ENCODE measurements at places on chromosomes 5 and 9. TPM values are rescaled to one million over a fixed set of nuclear protein-coding genes. Genes with fewer than 3 reads are reported as not detected.

Gene TEX53
- total RNA-seq = not detected

Gene IFNA2
- total RNA-seq = not detected

Gene ANKRD34B
- total RNA-seq = not detected

Gene PCDHA3
- total RNA-seq = not detected

Gene ANKRD20A1
- total RNA-seq = 1.8 TPM

Gene RNF183
- 1.9 TPM for total RNA-seq

Gene PCA3
- not detected for total RNA-seq
